ENCODE measurements at places on chromosomes 4 and X. TPM values are rescaled to one million over a fixed set of nuclear protein-coding genes. Genes with fewer than 3 reads are reported as not detected.

Gene SLC9A7
- total RNA-seq: 35.6 TPM

Gene SH3D19
- 43.0 TPM for total RNA-seq

Gene CD40LG
- total RNA-seq: not detected

Gene CLCN4
- total RNA-seq: 13.3 TPM

Gene CXorf49B
- total RNA-seq: not detected

Gene TMSB15B
- 3.9 TPM for total RNA-seq

Gene COL4A6
- 1.5 TPM for total RNA-seq

Gene AWAT2
- 0.07 TPM for total RNA-seq

Gene GPC3
- not detected for total RNA-seq

Gene CRMP1
- 0.04 TPM for total RNA-seq

Gene SFRP2
- total RNA-seq: not detected

Gene XKRX
- total RNA-seq: 0.13 TPM

Gene FGF13
- total RNA-seq: not detected

Gene EDNRA
- 0.07 TPM for total RNA-seq

Gene BDH2
- 34.2 TPM for total RNA-seq

Gene DHX15
- total RNA-seq: 147 TPM

Gene SHISA3
- total RNA-seq: 17.2 TPM

Gene PTPN13
- 6.3 TPM for total RNA-seq

Gene MBNL3
- 1.4 TPM for total RNA-seq

Gene CYLC1
- total RNA-seq: not detected

Gene SPARCL1
- 0.88 TPM for total RNA-seq

Gene TLR8
- total RNA-seq: not detected

Gene SMPX
- not detected for total RNA-seq

Gene MMGT1
- 6.3 TPM for total RNA-seq

Gene HSFX2
- total RNA-seq: 0.21 TPM

Gene CCNG2
- total RNA-seq: 19.2 TPM

Gene TMEM271
- not detected for total RNA-seq

Gene PNMA5
- total RNA-seq: not detected

Gene FMR1
- 32.2 TPM for total RNA-seq

Gene TMSB15C
- 2.5 TPM for total RNA-seq

Gene MAGEC2
- total RNA-seq: not detected

Gene ZNF157
- total RNA-seq: not detected

Gene CLDN34
- 0.26 TPM for total RNA-seq

Gene RBM46
- not detected for total RNA-seq

Gene RBMX2
- total RNA-seq: 25.5 TPM

Gene RGN
- 0.56 TPM for total RNA-seq

Gene USP51
- 1.1 TPM for total RNA-seq

Gene CLDN22
- total RNA-seq: not detected

Gene DCAF4L1
- 0.18 TPM for total RNA-seq

Gene AKAP4
- not detected for total RNA-seq

Gene ITIH6
- total RNA-seq: not detected
